ENCODE measurements at places on chromosomes 3 and 15. TPM values are rescaled to one million over a fixed set of nuclear protein-coding genes. Genes with fewer than 3 reads are reported as not detected.

The LIPC gene
- total RNA-seq, result 5.9 TPM

DNA sequence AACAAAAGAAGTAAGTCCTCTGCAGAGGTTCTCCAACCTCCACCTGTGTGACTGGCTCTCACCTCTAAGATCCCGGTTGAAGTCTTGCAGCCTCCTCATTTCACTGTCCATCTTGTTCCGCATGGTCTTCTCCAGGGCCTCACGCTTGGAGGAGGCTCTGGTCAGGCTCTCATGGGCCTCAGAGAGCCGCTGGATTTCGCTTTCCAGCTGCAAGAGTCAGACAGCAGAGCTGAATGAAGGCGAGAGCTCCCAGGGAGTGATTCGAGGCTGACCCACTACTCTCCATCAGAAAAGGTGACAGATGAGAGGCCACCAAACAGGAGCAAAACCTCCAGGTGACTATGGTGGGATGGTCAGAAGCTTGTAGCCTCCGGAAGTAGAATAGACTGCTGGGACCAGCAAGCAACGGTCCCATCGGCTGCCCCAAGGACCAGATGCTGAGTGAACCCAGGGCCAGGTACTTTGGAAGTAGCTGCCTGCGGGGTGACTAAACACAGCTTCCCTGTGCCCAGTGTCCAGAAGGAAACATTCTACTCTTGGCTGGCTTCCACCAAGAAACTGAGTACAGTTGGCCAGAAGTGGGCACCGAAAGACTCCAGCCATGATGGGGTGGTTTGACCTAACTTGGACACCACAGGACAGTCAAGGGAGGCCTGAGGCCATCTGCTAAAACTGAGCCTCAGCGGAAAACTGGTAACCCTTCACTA, 7.9 kb downstream of the AMOTL2 start:
- H3K27me3 ChIP-seq, result no peaks in the 10 kb centered on the region
- H3K4me3 ChIP-seq, result no peak overlapping the region
- peaks cover 29% of the 10 kb centered on the region for H3K36me3 ChIP-seq
- peak overlapping the region; percentile 59 for H3K27ac ChIP-seq

DNA sequence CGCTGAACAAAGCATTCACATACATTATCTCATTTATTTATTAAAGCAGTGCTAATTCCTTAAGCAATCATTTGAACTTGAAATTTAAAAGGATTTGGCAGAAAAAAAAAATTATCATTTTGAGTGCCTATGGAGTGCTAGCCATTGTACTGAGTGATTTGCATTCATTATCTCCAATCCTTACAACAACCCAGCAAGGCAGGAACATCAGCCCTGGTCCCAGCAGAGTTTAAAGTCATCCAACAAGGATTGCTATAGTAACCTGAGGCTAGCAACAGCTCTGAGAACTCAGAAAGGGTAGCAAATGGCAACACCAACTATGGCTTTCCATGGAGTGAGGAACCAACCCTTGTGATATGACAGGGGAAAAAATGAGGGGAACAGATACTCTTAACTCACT, 237.6 kb upstream of the SETMAR start:
- peaks cover 5% of the 10 kb centered on the region for H3K4me1 ChIP-seq
- no peak overlapping the region for H3K27ac ChIP-seq
- H3K27me3 ChIP-seq, result no peaks in the 10 kb centered on the region

The CHRM5 gene
- not detected for total RNA-seq

GRCh38 chr15:83398626-83399025, 48.5 kb upstream of the SH3GL3 start:
- peaks cover 29% of the 10 kb centered on the region for H3K27me3 ChIP-seq
- no peaks in the 10 kb centered on the region for H3K36me3 ChIP-seq
- H3K4me1 ChIP-seq, result no peaks in the 10 kb centered on the region
- no peak overlapping the region for H3K4me3 ChIP-seq

DNA sequence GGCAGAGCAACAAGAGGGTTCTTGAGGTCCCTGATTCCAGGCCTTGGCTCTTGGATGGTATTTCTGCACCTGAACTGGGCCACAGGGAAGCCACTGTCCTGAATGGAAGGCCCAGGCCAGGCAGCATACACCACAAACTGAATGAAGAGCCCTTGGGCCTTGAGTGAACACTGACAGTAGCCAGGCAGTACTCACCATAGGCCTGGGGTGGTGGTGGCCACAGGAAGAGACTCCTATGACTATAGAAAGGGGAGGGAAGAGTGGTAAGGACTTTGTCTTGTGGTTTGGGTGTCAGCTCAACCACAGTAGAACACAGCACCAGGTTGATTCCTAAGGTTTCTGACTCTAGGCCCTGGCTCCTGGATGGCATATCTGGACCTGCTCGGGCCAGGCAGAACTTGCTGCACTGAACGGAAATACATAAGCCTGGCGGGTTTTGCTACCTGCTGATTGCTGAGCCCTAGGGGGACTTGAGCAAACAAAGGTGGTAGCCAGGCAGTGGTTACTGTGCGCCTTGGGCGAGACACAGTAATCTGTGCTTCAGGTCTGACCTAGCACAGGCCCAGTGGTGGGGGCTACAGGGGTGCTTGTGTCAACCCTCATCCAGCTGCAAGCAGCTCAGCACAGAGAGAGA, 241.4 kb downstream of the ISL2 start:
- no peaks in the 10 kb centered on the region for H3K27me3 ChIP-seq
- peaks cover 19% of the 10 kb centered on the region for H3K36me3 ChIP-seq

DNA sequence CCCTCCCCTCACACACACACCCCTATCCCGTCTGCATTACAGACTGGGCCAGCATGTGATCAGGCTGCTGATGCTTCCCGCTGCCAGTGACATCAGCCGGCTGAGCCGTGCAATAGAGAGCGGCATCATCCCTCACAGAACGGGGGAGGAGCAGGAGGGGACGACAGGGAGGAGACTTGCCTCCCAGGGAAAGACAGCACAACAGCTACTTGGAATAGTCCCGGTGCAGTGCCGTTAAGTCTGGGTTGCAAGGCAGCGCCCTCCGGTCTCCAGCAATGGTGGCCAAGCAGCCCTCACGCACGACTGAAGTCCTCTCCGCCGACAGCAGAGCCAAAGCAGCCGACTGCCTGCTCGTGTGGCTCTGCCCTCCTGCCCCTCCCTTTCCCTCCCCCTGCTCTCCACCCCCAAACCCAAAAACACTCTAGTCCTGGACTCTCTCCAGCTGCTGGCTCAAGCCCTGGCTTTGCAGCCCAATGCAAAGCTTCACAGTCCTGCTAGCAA, 31.5 kb upstream of the RPS17 start:
- peaks cover 18% of the 10 kb centered on the region for H3K27me3 ChIP-seq
- H3K4me3 ChIP-seq, result no peak overlapping the region
- peaks cover 3% of the 10 kb centered on the region for H3K4me1 ChIP-seq
- H3K27ac ChIP-seq, result no peak overlapping the region
- H3K36me3 ChIP-seq, result no peaks in the 10 kb centered on the region
- no peak for DNase-seq

GRCh38 chr3:113096188-113096892, 105.6 kb downstream of the GTPBP8 start:
- no peaks in the 10 kb centered on the region for H3K36me3 ChIP-seq
- H3K27ac ChIP-seq, result no peak overlapping the region
- H3K4me3 ChIP-seq, result no peak overlapping the region
- H3K4me1 ChIP-seq, result no peaks in the 10 kb centered on the region

The CCR8 gene
- not detected for total RNA-seq

The TMCO5A gene
- not detected for total RNA-seq

The GPR176 gene
- 1.1 TPM for total RNA-seq

DNA sequence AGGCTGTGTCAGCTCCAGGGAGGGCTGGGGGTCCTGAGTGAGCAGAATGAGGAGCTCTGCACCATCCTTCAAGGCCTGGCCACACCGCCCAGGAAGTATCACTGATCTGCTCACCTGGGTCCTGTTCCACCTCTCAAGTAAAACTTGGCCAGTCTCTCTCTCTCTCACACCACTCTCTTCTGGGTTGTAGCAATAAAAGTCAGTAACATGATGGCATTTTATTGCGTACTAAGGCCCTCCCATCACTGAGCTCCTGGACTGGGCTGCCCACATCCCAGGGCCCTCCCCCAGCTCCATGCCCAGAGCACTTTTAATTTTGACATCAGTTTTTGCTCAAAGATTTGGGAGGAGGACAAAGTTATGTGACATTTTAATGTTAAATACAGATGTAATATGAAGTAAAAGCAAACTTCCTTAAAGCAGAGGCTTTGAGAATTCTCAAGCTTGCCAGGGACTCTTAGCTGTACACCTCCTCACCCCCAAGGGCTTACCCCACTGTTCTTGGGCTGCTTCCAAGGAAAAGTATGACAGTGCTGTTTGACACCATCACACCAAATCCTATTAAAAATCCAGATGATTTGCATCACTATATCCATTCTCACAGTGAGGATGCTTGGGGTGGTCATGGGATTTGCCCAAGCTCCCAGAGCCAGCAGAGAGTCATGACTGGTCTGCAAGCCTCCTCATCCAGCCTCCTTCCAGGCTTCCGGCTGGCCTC, 105.1 kb upstream of the SLCO2A1 start:
- no peak overlapping the region for H3K27ac ChIP-seq
- no peaks in the 10 kb centered on the region for H3K27me3 ChIP-seq
- peaks cover 33% of the 10 kb centered on the region for H3K36me3 ChIP-seq
- no peak overlapping the region for H3K4me3 ChIP-seq
- DNase-seq, result no peak
- H3K4me1 ChIP-seq, result no peaks in the 10 kb centered on the region

DNA sequence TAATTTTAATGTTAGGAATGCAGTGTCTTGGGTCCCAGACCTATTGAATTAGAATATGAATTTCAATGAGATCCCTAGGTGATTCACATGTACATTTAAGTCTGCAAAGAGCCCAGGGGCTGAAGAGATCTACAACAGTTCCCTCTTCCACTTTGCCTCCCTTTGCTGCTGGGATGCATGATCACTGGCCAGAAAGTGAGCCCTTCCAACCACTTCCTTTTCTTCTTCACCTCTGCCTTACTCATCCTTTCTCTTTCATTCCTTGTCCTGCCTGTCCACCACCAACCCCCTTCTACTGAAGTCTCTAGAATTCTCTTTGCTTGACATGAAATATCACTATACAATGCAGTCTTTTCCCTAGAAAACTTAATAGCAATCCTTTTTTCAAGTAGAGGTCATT, 222.4 kb upstream of the LRIG1 start:
- peaks cover 1% of the 10 kb centered on the region for H3K4me1 ChIP-seq
- peaks cover 3% of the 10 kb centered on the region for H3K27me3 ChIP-seq
- H3K4me3 ChIP-seq, result no peak overlapping the region
- no peak overlapping the region for H3K27ac ChIP-seq
- no peaks in the 10 kb centered on the region for H3K36me3 ChIP-seq

DNA sequence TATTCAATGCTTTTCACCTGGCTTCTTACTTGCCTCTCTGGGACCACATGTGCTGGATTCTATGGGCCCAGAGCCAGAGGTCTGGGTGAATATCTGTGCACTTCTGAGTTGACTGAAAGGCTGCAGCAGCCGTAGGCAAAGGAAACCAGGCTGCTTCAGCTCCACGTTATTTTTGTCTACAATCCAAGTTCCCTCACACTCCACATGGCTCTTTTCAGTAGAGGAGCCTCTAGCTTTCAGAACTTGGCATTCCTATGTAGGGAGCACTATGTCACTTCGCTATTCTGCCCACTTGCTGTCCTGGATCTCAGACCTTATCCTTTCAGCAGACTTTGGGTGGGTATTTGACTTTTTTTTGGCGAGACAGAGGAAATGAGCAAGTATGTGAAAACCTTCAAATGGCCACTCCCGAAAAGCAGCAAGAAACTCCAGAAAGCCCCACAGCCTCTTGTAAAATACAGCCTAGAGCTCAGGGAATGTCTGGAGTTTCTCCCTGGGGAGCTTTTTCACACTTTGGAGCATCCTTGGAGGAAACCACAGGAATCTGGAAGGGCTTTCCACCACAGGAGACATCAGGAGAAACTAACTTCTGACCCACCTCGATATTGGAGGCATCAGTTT, 80.9 kb downstream of the DUT start:
- H3K4me1 ChIP-seq, result peaks cover 3% of the 10 kb centered on the region
- no peak for DNase-seq
- no peaks in the 10 kb centered on the region for H3K36me3 ChIP-seq
- no peak overlapping the region for H3K27ac ChIP-seq

DNA sequence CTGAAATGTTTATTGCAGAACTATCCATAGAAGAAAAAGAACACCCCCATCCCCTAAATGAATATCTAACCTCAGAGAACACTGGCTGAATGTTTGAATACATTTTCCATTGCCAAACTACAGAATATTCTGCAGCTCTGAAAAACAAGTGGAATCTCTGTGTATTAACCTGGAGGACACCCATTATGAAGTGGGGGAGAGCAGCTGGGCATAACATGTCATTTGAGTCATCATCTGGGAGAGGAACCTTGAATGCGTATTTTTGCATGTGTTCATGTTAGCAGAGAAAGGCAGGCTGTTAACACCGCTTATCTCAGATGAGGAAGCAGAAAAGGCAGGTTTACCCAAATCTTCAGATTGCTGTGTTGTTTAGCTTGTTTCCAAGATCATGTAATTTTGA, 31.5 kb downstream of the ESYT3 start:
- H3K4me1 ChIP-seq, result no peaks in the 10 kb centered on the region
- no peaks in the 10 kb centered on the region for H3K27me3 ChIP-seq
- no peak for DNase-seq
- no peaks in the 10 kb centered on the region for H3K36me3 ChIP-seq
- no peak overlapping the region for H3K27ac ChIP-seq
